NCI-H446 (cell line): ENCODE measurements at places on chromosomes 6 and 20.

- DNase-seq = no peak
Observed at GRCh38 chr20:50758469-50758868, 27.1 kb downstream of the PARD6B start.

- DNase-seq = no peak
Observed at GRCh38 chr6:145151624-145152023, 583.7 kb downstream of the EPM2A start.

DNA sequence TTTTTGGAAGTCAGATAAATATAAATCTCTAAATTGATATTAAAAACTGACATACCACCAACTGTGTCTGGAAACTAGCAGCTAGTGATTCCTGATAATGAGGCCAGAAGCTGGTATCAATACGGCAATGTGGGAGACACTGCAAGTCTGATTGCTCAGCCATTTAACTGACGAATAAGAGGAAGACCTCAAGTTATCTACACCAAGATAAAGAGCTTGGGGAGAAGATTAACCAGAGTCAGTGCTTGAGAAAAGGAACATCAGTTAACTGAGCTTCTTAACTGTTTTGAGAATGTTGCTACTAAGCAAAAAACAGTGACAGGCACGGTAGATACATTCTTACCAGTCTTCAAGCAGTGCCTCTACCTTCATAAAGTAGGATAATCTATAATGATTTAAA, 140.4 kb upstream of the TENT5A start:
- DNase-seq = no peak

DNA sequence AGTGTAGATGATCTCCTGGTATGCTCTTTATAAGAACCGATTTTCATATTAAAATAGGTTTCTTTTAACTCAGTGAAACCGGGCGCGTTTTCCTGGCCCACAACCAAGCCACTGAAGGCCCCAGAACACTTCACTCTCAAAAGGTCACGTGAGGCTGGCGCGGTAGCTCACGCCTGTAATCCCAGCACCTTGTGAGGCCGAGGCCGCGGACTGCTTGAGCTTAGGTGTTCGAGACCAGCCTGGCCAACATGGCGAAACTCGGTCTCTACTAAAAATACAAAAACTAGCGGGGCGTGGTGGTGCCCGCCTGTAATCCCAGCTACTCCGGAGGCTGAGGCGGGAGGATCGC, 402 bp upstream of the TAF8 start:
- no peak for DNase-seq

DNA sequence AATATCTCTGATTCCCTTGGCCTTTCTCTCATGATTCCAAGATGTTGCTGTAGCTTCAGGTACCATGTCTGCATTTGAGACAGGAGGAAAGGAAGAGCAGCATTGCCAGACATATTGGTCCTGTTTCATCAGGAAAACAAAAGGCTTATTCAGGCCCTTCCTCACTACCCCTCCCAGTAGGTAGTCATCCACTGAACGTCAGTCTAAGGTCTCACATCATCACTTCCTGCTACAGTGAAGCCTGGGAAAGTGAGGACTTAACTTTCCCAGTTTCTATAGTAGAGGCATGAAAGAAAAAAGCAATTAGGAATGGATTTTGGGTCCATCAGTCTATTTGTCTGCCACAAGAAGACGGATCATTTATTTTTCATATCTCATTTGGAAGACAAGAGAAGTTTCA, 85.7 kb upstream of the SOX4 start:
- no peak for DNase-seq

DNA sequence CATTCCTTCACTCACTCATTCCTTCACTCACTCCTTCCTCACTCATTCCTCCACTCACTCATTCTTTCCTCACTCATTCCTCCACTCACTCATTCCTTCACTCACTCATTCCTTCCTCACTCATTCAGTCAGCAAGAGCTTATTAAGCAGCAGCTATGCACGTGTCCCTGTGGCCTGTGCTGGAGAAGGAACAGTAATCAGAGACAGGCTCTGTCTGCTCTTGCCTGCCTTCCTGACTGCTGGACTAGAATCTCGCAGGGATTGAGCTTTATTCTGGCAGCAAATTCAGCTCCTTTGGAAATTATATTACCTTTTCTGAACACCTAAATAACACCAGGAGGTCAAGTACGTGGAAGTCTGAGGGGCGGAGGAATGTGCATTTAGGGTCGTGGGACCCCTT, 138.9 kb upstream of the AGPAT4 start:
- no peak for DNase-seq

GRCh38 chr6:150352321-150353296, 16.2 kb upstream of the IYD start:
- no peak for DNase-seq

DNA sequence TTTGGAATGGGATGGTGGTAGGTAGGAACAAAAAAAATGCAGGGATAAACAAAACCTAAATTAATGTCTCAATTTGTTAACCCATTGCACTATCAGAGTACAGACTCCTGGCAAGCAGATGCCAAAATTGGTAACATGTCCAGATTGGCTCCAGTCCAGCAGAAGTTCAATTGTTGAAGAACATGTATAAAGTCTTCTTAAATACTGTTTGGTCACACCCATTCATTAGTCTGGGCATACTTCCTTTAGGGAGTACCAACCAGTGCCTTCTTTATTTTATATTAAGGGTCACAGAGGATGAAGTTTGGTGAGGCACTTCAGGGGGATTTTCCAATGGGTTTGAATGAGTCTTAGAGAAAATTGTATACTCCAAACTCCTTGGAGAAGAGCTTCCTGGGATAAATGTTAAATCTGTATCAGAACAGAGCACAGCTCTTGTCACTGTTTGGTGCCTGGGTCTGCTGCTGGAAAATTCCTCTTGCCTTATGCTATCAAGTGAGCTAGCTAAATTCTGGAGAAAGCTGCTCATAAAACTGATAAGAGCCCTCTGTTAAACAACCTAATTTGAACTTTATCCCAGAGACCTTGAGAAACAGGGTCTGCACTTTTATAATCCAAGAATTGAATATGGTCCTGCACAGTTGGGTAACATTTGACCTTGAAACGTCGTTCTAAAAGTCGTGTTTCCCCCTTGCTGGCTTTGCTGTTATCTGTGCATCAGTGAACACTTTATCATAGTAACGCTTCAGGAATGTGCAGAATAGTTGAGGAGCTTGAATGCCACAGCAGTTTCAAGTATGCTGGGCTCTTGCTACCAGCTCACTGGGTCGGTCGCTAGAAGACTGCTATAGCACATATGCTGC, 334.1 kb upstream of the CITED2 start:
- no peak for DNase-seq

DNA sequence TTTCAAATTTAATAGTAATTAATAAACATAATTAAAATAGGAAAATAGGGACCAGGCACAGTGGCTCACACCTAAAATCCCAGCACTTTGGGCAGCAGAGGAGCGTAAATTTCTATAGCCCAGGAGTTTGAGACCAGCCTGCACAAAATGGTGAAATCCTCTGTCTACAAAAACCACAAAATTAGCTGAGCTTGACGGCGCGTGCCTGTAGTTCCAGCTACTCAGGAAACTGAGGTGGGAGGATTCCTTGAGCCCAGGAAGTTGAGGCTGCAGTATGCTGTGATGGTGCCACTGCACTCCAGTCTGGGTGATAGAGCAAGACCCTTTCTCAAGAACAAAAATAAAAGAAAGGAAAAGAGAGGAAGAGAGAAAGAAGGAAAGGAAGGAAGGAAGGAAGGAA, 1387.0 kb upstream of the ADGRB3 start:
- no peak for DNase-seq

GRCh38 chr6:37376078-37376743, 22.4 kb downstream of the RNF8 start:
- DNase-seq = no peak

GRCh38 chr6:148509119-148509799, 166.6 kb downstream of the SASH1 start:
- DNase-seq = no peak

DNA sequence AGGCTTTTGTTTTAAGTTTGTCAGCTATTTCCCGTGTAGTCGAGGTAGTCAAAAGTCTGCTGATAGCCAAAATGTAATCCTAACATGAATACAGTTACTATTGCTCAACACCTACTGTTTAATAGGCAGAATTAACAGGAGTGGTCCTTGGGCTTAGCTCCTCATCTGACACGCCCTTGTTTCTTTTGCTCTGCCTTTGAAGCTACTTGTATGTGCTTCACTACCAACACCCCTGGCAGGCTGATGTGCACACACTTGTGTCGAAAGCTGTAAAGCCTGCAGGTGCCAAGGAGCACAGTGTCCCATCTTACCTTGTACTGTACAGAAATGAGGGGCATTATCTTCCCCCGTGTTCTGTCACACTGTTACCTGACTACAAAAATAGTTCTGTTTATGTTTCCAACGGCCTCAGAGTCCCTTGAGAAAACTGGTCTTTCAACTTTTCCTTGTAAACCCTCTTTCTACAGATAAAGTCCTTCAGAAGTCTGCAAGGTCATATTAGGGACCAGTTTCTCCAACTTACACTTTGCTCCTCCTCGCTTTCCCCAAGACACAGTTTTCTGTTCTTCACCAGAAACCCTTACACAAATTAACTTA, 9.3 kb downstream of the SDHAF4 start:
- no peak for DNase-seq

GRCh38 chr6:163776196-163776905, 361.8 kb downstream of the QKI start:
- no peak for DNase-seq

DNA sequence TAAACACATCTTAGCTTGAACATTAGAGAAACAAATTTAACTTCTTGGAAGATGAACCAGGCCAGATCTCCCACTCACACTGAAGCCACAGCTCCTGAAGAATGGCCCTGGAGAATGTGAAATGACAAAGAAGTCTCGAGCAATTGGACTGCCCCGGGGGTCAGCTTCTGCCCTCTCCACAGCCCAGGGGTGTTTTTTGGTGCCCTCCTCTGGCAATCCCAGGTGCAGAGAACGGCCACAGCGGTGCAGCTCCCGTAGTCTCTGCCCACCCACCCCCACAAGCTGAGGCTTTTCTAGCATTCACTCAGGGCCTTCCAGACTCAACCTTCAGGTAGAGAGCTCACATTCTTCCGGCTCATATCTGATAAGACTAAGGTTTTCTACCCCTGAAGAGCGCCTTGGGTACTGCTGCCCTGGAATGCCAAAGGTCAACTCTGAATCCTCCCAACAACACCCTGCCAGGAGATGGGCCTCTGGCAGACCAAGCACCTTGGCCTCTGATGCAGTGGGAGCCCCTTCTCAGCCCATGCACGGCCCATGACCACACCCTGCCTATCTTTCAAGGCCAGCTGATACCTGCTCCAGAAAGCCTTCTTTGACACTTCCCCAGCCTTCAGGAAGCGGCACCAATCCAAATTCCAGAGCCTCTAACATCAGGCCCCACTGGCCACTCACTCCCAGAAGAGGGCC, 208.3 kb downstream of the SYNDIG1 start:
- DNase-seq = no peak

DNA sequence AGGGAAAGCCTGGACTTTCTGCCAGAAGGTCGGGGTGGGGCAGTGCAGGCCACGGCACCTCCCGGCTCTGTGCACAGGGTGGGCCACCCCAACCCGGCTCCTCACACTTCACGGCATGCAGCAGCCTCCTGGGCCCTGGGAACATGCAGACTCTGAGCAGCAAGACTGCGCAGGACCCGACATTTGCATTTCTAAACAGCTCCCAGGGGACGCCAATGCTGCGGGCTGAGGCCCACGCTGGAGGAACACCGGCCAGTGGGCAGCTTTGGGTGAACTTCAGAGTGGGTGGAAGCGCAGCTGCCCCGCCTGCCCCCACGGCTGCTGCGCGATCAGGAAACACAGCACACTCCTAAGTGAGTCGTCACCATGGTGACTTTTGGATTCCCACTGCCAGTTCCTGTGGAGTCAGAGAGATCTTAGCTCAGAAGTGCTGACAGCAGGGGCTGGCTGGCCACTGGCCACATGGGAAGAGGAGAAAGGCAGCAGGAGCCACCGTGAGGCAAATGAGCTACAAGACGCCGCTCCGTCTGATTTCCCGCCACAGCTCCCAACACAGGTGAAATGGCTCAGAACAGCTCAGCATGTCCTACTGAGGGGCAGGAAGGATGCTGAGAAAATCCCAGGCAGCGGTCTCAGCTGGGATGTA, 52.1 kb downstream of the RNASET2 start:
- no peak for DNase-seq

GRCh38 chr6:85428486-85428885, 21.4 kb upstream of the NT5E start:
- no peak for DNase-seq

GRCh38 chr6:143394389-143394788, 56.1 kb downstream of the ADAT2 start:
- no peak for DNase-seq

DNA sequence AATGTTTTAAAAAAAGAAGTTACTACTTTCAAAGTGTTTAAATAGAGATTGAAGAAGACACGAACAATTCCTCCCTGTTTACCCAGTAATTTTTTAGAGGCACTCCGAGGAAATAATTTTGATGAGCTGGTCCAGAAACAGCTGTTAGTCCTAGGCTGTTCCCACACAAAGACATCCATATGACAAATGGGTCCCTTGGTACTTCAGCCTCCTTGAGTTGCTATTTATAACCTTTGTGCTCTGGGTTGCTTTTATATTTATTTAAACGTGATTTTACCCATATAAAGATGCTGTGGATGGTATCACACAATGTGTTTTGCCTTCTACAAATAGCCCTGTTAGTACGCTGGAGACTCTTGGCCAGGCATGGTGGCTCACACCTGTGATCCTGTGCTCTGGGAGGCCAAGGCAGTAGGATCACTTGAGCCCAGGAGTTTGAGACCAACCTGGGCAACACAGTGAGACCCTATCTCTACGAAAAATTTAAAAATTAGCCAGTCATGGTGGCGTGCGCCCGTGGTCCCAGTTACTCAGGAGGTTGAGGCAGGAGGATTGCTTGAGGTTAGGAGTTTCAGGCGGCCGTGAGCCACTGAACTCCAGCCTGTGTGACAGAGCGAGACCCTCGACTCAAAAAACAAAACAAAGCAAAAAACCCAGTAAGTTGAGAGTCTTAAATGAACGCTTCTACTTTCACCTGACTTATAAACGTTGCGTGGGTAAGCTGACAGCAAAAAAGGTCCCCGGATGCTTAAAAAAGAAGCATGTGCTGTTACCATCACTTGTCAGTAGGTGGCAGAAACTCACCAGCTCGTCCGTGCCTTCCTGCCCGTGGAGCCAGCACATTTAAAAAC, 56.9 kb upstream of the ARMH2 start:
- peak; percentile 69 for DNase-seq

- DNase-seq = no peak
Observed at GRCh38 chr20:17663040-17663399, 19.0 kb downstream of the RRBP1 start.

DNA sequence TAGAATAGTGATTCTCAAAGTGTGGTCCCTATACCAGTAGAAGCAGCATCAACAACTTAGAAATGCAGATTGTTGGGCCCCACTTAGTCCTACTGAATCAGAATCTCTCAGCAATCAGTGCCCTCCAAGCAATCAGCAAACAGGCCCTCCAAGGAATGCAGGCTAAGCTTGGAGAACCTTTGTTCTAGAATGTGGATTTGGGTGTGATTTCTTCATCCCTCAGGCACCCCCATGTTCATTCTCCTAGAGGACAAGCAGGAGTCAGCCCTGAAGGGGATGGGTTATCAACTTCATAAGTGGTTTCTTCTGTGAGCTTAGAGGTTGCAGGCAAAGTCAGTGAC, 40.5 kb upstream of the TAF8 start:
- no peak for DNase-seq

GRCh38 chr6:146546443-146547043, 2.9 kb downstream of the RAB32 start:
- DNase-seq = no peak

GRCh38 chr6:3894590-3895311, 45.6 kb downstream of the FAM50B start:
- DNase-seq = no peak

- DNase-seq = no peak
Observed at GRCh38 chr6:10720265-10720959, 2.5 kb upstream of the TMEM14C start.
